Thymus (tissue), 14 donors: ENCODE measurements at places on chromosomes 2 and 18. TPM values are rescaled to one million over a fixed set of nuclear protein-coding genes. Genes with fewer than 3 reads are reported as not detected.

Gene DAW1
- 0.34 TPM for polyA plus RNA-seq

Gene EGR4
- 0.14 TPM for polyA plus RNA-seq

GRCh38 chr18:42137693-42138375 is 182.8 kb downstream of the PIK3C3 start:
- H3K27ac ChIP-seq, result no peak overlapping the region
- DNase-seq, result no peak
- H3K4me1 ChIP-seq, result no peaks in the 10 kb centered on the region
- no peak overlapping the region for H3K4me3 ChIP-seq
- no peaks in the 10 kb centered on the region for H3K36me3 ChIP-seq
- H3K27me3 ChIP-seq, result no peaks in the 10 kb centered on the region

DNA sequence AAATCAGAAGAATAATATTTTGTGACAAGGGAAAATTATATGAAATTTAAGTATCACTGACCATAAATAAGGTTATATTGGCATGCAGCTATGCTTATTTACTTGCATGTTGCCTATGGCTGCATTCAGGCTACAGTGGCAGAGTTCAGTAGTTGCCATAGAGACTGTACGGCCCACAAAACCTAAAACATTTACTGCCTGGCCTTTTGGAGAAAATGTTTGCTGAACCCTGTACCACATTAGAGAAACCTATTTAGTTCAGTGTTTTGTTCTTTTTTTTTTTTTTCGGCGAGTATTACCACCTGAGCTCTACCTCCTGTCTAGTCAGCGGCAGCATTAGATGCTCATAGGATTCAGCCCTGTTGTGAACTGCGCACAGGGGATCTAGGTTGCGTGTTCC is 163.7 kb downstream of the MCFD2 start:
- no peak overlapping the region for H3K4me3 ChIP-seq
- H3K4me1 ChIP-seq, result no peaks in the 10 kb centered on the region
- no peak overlapping the region for H3K27ac ChIP-seq
- no peaks in the 10 kb centered on the region for H3K36me3 ChIP-seq
- H3K27me3 ChIP-seq, result no peaks in the 10 kb centered on the region

Gene PDE11A
- 0.43 TPM for polyA plus RNA-seq

Gene RESP18
- 0.07 TPM for polyA plus RNA-seq

DNA sequence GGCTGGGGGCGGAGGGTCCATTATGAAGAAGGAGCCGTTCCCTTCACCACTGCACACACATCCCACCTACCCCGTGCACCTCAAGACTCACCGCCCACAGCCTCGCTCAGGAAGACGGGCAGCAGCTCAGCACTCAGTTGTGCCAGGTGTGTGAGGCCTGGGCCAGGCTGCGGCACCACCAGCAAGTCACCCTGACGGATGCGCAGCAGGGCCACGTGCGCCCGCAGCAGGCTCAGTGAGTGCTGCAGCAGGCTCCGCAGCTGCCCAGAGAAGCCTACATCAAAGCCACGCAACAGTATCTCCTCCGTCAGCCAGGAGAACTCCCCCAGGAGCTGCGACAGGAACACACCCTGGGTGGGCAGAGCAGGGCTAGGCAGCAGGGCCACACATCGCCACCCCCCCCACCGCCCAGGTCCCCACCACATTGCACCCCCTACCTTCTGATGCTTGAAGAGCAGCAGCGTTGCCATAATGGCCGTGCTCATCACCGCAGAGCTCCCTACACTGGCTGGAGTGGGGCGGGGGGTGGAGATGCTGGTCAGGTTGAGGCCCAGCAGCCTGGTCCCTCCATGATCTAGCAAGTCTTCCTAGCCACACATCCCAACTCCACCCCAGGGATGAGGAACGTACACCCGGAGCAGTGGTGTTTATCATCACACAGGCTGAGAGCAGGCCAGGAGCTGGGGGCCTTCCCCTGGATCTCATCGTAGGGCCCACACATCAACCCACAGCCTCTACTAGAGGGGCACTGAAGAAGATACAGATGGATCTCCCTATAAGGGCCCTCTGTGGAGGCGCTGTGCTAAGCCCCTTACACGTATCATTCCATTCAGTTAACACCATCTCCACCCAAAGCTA is 10.2 kb downstream of the GPAT2 start:
- no peaks in the 10 kb centered on the region for H3K4me1 ChIP-seq
- no peaks in the 10 kb centered on the region for H3K36me3 ChIP-seq
- no peak for DNase-seq
- no peak overlapping the region for H3K27ac ChIP-seq
- no peak overlapping the region for H3K4me3 ChIP-seq

Gene ANKRD53
- polyA plus RNA-seq, result 0.71 TPM

DNA sequence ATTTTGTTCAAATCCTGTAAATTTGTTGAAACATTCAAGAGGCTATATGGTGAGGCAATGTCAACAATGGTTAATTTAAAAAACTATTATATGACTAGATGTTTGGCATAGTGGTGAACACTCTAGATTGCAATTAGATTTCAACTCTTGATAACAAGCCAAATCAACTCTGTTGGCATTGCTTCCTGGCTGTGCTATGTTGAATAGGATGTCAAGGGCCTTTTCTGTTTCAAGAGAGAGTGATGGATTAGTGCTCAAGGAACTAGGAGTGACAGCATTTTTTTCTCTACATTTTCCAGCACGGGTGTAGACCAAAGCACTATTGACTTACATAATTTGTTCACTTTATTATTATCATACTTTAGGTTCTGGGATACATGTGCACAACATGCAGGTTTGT is 172.4 kb upstream of the KCNH7 start:
- no peaks in the 10 kb centered on the region for H3K27me3 ChIP-seq
- H3K4me3 ChIP-seq, result no peak overlapping the region
- H3K4me1 ChIP-seq, result no peaks in the 10 kb centered on the region

Gene NBAS
- 31.4 TPM for polyA plus RNA-seq

DNA sequence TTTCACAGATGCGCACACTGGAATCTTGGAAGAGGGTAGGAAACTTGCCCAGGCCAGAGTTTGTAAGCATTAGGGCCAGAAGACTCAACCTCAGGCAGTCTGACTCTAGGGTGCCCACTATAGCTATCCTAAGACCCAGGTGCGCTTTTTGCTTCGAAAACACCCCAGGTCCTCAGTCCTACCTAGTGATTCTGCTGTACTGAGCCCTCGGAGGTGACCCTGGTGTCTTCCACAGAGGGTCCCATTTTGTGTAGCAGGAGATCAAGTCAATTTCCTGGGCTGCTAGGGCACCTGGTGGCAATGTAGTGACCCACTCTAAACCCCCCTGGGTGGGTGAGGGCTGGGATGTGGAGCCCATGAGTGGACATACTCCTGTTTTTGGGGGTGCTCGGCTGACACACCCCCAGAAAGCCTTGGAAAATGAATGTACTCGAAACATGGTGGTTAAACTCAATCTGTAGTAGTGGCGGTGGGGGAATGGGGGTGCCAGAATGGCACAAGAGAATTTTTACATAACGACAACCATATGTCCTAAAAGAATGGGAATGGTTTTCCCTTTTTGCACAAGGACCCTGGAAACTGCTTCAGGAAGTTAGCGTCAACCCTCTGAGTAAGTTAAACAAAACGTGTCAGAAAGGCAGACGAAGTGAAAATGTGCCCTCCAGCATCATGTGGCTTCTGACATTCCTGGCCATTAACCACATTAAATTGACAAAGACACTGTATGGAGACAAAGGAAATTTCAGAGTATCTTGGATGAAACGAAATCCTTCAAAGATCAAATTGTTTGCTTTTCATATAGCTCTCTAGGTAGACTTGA is 218.0 kb upstream of the COPS8 start:
- H3K4me1 ChIP-seq, result no peaks in the 10 kb centered on the region
- no peak overlapping the region for H3K27ac ChIP-seq
- no peak for DNase-seq
- no peaks in the 10 kb centered on the region for H3K27me3 ChIP-seq
